ENCODE measurements at places on chromosomes 5 and 9.
A peak's percentile ranks its signal among the peaks of the same experiment; 100 is the strongest.

GRCh38 chr5:108168915-108169314 lies 213.0 kb downstream of the FBXL17 start:
- no peak for DNase-seq

DNA sequence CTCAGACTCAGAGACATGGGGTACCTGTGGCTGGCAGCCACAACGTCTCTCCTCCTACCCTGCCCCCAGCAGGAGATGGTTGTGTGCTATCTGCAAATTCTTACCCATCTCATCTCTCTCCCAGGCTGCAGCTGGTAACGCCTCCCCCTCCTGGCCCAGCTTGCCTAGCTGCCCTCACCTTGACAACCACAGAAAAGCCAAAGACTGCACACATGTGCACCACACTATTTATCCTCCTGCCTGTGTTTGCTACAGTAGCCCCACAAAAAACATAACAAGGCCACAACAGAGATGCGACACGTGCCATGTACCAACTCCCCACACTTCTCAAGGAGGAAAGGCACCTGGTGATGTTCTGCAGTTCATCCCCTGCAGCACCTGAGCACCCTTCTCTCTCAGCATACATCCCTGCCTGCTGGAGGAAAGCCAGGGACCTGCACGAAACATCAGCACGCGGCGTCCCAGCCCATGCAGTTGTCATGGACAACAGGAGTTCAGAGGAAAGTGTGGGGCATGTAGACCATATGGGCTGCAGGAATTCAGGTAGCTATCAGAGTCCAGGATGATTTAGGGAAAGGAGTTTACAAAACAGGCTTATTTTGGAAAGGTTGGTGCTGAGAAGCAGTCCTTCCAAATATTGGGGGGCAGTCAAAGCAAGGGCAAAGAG lies 168.7 kb downstream of the C5orf15 start:
- DNase-seq = no peak

DNA sequence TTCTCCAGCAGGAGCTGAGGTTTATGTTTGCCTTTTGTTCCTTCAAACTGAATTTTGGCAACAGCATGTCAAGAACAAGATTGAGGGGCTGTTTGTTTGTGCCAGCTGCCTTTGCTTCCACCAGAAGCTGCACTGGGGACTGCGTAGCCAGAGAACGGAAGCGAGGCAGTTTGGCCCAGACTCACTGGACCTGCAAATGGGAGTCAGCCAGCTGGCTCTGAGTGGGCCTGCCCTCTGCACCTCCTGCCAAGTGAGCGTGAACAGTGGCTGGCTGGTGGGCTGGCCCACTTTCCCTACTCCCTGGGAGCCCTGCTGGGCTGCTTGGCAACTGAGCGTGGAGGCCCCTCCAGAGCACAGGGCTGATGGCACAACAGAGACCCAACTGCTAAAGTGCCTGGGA lies 111.6 kb downstream of the GALNT10 start:
- DNase-seq = no peak

DNA sequence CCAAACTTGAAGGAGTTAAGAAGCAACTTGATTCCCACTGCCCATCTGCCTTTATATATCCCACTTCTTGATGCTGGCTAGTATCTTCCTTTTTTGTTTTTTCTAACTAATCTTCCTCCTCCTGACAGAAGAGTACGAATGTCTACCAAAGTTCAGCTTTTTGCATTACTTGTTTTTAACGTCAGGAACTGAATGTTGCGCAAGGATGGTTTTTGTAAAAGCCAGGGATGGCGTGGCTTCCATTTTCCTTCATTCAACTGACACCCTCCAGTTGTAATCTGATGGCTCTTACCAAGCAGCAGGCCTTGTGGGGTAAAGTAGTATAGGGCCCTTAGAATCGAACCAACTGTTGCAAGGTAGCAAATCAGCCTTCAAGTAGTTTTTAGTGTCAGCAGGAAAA lies 70.8 kb upstream of the GPR151 start:
- DNase-seq = no peak

GRCh38 chr9:35611230-35611797 lies 6.3 kb downstream of the TESK1 start:
- DNase-seq = peak; percentile 60

- DNase-seq = peak; percentile 40
These were observed 1.5 kb upstream of the TRAF1 start for GRCh38 chr9:120928015-120928482.

DNA sequence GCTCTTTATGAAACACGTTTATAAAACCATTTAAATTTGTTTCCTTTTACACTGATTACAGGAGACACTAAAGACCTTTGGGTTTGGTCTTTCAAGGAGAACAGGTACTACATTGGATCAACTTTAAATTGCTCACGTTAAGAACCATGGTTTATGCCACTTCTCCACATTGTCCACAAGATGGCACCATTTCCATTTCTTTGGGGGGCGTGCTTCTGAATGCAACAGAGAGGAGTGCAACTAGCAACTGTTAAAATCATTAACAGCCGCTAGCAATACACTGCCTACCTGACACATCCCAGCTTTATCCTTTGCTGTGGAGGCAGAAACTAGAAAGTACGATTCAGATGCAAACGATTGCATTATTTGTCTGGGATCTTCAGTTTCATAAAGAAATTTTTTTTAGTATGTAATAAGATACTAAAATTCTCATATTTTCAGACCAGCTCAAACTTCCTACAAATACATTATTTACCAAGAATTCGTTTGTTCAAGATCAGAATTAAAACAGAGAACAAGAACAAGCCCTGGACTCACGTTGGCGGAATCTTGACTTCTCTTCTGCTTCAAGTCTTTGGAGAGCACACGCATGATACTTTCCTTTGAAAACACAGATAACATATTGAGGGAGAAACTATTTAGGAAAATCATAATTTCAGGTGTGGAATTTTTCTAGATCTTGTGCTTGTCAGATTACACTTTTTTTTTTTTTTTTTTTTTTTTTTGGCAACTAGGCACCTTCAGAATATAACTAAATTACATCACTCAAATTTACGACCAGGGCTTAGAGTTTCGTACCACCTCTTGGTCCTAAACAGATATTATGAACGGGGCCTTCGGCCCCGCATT lies 702 bp downstream of the CDC20B start:
- DNase-seq = peak; percentile 77

DNA sequence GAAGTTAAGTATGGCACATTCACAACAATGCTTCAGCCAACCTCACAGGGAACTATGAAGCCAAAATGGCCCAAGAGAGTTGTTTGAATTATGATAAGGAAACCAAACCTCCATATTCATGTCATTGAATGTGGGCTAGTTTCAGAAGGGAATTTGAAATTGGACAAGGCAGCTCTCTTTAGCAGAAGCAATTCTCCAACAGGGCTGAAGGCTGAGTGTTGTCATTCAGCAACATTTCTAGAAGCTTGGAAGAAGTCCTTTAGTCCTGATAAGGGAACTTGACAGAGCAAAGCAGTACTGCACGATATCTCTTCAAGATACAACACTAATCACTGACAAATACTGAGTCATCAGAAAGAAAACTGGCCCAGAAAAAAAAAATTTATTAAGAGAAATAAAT lies 115.4 kb downstream of the SLC25A46 start:
- no peak for DNase-seq

DNA sequence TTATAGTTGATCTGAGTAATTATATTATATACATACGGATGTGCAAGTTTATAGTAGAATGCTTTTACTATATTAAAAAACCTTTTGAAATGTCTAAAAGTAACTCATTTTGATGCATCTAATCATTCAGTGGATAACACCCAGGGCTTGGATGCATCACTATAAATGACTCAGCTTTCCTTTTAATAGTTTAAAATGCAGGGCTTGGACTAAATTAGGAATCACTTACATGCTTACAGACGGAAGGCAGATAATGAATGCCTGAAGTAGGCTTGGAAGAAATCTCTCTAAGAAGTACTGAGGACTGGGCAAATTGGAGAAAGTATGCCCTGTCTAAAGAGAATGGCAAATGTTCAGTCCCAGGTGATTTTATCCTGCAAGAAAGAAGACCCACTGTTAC lies 362.5 kb upstream of the CCNH start:
- DNase-seq = no peak

DNA sequence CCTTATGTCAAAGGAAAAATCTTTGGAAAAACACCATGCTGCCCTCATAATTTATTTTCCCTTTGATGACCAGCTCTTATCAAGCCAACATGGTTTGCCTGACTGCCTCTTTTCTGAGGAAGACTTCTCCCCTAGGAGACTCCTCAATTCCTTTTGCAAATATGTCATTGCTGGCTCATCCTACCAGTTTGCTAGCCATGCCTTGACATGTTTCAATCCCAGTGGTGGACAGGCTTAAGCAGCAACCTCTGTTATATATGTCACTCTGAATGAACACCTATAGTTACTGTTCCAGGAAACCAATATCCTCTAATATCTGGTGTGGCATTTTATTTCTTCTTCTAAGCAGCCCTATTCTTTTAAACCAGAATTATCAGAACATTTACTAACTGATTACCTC lies 615.8 kb downstream of the HTR1A start:
- no peak for DNase-seq

GRCh38 chr9:34547960-34548611 lies 25.3 kb upstream of the ENHO start:
- no peak for DNase-seq

- DNase-seq = no peak
These were observed 335.7 kb downstream of the NSG2 start for GRCh38 chr5:174381241-174381640.

- no peak for DNase-seq
These were observed 143.2 kb downstream of the C9orf152 start for GRCh38 chr9:110064803-110065202.

GRCh38 chr5:118544887-118545449 lies 443.4 kb downstream of the DTWD2 start:
- no peak for DNase-seq

DNA sequence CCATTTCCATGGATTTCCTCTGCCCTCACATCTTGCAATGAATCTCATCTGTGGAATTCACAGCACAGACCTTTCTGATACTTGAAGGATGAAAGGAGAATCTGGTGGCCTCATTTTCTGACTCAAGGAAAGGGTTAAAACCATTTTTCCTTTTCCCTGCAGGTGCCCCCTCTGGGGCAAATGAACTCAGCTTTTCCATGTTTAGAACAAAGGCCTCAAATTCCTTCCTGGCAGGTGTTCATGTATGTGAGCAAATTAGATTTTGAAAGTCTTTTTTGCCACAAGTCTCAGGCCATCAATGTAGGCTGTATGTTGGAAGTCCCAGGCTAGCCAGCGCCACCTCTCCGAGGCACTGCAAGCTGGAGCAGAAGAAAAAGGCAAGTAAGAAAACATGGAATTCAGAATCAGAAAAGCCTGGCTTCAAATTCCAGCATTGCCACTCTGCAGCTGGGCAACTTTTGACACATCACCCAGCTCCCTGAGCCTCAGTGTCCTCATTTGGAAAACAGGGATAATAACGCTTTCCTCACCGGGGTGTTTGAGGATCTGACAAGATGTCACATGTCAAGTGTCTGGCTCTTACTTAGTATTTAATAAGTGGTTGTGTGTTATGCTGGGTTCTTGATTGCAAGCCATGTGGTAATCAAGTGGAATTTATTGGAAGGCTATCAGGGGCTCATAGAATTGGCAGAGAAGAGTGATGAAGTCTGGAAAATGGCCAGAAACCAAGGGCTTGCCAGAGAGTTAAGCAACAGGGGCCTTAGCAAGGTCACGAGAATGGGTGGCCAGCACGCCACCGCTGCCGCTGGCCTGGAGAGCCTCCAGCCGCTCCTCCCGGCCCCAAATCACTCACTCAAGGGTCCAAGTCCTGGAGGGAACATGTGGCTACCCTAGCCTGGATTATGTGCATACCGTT lies 48.4 kb upstream of the SMIM23 start:
- DNase-seq = no peak

DNA sequence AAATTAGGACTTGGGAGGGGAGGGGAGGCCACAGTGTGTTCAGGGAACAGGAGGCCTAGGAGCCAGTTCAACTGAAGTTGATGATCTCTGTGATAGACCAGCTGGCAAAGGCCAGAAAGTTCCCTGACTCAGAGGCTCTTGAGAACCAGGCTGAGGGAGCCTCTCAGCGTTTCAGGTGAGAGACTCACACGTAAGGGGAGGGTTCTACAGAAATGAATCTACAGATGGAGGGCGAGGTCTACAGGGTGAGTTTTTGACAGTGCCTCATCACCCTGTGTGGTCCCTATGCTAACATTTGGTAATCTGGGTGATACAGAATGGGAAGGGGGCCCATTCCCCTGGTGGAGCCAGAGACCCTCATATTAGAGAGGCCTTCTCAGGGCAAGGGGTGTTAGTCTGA lies 32.0 kb downstream of the ENHO start:
- DNase-seq = no peak

DNA sequence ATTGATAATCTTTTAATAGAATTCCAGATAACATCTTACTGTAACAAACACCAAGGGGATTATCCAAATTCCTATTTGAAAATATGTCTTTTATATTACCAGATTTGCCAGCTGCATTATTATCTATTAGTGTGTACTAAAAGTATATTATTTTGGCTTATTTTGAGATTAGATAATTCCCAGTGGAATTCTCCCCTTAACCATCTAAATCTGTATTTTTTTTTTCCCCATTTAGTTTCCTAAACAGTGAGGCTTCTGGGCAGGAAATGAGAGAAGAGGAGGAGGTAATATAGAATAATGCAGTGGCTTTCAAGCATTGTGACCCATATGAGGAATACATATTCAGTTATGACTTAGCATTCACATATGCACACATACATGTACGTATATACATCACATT lies 53.5 kb upstream of the ABL1 start:
- no peak for DNase-seq

- no peak for DNase-seq
These were observed 237.8 kb upstream of the DAPK1 start for GRCh38 chr9:87259543-87260518.

DNA sequence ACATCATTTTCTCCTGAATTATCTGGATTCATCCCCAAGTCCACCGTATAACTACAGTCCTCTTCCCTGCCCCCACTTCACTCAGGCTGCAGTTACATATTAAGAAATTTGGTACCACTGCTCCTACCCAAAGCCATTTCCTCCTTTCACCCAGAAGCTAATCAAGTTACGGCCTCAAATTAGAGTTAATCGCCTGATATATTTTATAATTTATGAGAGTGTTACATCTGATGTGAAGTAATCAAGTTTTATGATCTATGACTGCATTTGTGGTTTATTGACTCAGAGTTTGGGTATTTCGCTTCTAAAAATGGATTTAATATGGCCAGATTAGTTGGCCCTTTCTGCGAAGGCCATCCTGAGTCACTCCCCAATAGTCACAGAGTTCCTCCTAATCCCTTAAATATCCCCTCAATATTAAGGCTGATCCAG lies 223.6 kb upstream of the KIF2A start:
- no peak for DNase-seq

GRCh38 chr5:55724281-55724680 lies 12.2 kb upstream of the SLC38A9 start:
- no peak for DNase-seq
